Islet precursor cell (in vitro differentiated cells): ENCODE measurements at places on chromosomes 3 and 15.

GRCh38 chr3:130414457-130414856 lies 69.0 kb downstream of the COL6A5 start:
- DNase-seq: no peak

- no peak for DNase-seq
Measured at GRCh38 chr15:92059036-92059970, 205.8 kb downstream of the SLCO3A1 start.

DNA sequence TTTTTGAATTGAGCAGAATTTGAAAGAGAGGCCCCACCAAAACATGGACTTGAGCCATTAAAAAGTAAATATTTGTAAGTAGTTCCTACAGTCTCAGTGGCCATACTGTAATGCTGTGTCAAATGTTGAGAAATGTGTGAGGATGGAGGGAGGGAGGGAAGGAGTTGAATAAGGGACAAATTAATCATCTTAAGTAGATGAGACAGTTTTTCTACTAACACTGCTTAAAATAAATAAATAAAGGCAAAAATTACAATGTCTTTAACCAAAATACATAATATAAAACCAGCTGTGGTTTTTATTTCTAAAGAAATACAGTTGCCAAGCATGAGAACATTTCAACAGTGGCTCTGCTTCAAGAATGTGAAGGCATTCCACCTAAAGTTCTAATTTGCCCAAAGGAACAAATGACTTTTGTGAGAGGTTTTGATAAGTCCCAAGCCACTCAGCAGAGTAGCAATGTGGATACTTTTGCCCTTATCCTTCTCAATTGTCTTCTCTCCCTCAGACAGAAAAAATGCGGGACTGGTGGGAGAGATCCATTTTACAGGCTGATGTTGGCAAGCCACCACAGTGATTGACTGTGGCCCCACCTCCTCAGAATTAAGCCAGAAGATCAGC lies 427.0 kb upstream of the RARB start:
- DNase-seq: peak; percentile 58

DNA sequence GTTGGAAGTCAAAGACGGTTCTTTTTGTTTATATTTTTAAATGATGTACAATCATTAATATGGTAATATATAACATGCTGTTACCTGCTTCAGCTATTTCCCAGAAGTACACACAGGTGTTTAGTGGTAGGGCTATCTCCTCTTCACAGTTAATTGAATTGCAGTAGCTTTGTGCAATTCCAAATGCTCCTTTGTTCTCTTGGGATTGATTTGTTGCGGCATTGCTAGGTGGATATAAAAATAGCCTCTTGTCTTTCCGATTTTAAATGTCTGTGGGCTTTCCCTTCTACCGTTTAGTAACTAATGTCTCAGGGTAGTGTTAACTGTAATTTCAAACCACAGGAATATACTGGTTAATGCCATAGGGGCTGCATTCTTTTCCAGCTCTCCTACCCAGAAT lies 307.6 kb upstream of the SLITRK3 start:
- DNase-seq: no peak

- no peak for DNase-seq
Measured at GRCh38 chr15:85749261-85750151, 45.2 kb downstream of the KLHL25 start.

GRCh38 chr3:160885791-160886286 lies 129.8 kb downstream of the PPM1L start:
- peak; percentile 97 for DNase-seq

GRCh38 chr3:68878322-68878721 lies 54.0 kb downstream of the TAFA4 start:
- no peak for DNase-seq

DNA sequence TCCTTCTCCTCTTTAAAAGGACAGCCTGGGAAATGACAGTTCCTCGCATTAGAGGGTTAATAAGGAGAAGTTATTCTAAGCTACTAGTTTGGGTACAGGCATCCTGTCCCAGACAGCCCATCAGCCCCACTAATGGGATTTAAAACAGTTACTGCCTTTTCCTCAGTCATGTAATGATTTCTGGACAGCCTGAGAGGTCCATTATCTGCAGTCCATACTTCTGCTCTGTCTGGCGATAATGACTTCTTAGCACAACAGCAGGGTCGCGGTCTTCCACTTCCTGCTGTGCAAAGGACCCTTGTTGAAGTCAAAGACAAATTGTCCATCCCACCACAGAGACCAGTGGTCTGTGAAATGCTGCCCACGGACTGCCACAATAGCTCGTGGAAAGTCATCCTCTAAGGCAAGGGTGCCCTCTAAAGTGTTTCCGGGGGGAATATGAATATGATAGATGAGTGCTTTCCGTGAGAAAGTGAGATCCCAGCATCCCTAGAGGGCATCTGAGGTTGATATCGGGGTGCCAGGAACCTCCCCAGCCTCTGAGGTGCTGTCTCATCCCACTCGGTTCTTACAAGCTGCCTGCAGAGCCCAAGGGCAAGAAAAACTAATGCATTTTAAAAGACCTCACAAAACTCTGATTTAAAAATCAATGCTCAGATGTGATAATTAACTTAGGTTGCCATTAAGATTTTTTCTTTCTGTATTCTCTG lies 100.7 kb downstream of the SHOX2 start:
- no peak for DNase-seq

- no peak for DNase-seq
Measured at GRCh38 chr3:193236599-193236998, 4.4 kb upstream of the PLAAT1 start.
